ENCODE measurements at places on chromosomes 3 and 15. TPM values are rescaled to one million over a fixed set of nuclear protein-coding genes. Genes with fewer than 3 reads are reported as not detected.

- no peak for DNase-seq
Measured at GRCh38 chr3:10837849-10838248, 21.8 kb downstream of the SLC6A11 start.

DNA sequence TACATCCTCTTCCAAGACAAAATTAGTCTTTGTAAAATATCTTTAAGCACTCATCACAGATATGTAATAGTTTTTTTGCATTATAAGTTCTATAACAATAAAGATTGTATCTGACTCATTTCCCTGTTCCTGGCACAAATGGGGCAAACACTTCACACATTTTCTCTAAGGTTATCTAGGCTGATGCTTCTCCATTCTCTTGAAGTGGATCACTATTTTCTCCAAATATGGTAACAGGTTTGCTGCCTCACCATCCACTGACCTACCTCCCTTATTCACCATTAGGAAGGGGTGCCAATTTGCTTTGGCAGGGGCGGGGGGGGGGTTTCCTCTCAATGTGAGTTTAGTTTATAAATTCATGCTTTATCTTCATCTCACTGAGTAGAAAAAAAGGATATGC is 767.7 kb upstream of the LMCD1 start:
- no peak for DNase-seq

- peak; percentile 40 for DNase-seq
Measured at GRCh38 chr3:23738944-23739343, 66.8 kb upstream of the UBE2E1 start.

DNA sequence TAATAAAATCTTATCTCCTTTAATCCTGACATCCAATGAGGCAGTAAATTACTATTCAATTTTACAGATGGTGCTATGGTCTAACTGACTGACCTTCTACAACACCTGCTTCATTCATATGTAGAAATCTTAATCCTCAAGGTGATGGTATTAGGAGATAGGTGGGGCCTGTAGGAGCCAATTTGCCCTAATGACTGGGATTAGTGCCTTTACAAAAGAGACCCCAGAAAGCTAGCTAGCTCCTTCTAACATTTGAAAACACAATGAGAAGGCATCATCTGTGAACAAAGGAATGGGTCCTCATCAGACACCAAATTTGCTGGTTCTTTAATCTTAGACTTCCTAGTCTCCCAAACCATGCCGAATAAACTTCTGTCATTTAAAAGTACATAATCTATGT is 137.4 kb upstream of the UBP1 start:
- DNase-seq, result no peak

- DNase-seq, result no peak
Measured at GRCh38 chr3:16219777-16220176, 45.0 kb downstream of the DPH3 start.

DUOX2 gene
- total RNA-seq, result 0.70 TPM

GRCh38 chr15:74378848-74379247 is 11.4 kb upstream of the CYP11A1 start:
- DNase-seq, result peak; percentile 83

GRCh38 chr3:23402728-23403492 is 199.8 kb downstream of the UBE2E2 start:
- no peak for DNase-seq

THSD4 gene
- 0.99 TPM for total RNA-seq

GRCh38 chr3:126516152-126516935 is 1.2 kb downstream of the UROC1 start:
- no peak for DNase-seq

DNA sequence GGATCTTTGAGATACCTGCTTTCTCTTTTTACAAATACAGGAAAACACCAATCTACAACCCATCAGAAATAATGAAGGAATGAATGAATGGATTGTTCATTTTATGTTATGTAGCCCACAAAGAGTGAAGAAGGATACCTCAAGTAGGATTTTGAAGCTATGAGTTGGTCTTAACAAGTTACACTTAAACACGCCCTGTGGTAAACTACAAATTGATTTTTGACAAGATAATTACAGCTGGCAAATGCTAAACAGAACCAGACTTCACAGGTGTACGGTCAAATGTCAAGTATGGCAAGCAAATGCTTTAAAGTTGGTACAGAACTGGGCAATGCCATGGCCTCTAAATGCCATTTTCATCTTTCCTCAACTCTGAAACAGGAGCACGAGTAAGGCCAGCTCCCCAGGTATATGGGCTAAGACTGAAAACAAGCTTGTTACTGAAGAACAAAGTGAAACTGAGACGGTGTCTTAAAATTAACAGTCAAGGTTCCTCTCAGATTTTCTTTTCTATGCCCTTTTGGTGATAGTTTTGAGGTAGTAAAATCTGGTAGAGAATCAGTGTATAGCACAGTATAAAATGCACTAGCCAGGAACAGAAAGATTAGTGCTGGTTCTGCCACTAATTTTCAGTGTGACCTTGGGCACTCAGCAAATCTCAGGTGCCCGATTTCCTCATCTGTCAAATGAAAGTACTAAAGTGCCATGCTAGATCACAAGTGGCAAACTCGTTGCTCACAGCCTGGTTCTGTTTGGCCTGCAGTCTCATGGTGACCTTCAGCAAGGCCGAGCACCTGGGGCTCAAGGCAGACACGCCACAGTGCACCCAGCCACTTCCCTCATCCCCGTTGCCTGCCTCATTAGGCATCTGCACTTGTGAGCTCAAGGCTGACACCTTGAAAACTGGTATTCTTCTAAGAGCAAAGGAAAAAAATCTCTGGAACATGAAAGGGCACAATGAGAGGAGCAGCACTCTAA is 9.5 kb downstream of the RUVBL1 start:
- no peak for DNase-seq

A4GNT gene
- not detected for total RNA-seq

DNA sequence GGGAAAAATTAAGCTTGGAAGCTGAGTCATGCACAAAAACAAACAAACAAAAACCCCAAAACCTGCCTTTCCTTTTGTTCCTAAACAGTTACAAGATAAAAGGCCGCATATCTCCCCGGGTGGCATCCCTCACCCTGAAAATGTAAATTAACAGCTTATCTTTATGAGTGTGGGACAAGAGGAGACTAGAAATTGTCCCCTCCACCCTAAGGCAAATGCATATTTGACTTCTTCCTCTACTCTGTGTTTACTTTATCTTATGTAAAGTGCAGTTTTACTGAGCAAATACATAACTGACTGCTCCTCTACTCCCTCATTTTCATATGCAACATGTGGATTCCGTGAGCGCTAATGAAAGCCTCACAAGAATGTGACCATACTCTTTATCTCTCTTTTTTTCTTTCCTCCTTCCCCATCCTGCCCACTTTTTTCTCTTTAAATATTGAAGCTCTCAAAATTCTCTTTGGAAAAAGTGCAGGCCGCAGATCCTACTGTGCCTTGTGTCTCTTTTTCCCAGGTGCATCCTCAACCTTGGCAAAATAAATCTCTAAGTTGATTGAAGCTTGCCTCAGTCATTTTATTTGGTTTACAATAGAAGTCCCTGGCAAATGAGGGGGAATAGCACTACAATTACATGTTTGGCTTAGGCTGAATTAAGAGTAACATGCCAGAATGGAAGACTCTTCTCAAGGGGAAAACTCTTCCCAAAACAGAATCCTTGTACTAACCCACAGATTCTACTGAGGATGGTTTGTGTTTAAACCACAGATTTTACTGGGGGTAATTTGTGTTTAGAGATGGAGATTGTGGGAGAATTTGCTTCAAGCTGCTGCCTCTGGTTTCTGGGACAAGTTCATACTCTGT is 72.7 kb upstream of the WDR72 start:
- no peak for DNase-seq

- no peak for DNase-seq
Measured at GRCh38 chr3:127092776-127093175, 100.2 kb upstream of the PRR23E start.
